Heart left ventricle (tissue), 16 donors: ENCODE measurements at places on chromosomes 1 and 21.

DNA sequence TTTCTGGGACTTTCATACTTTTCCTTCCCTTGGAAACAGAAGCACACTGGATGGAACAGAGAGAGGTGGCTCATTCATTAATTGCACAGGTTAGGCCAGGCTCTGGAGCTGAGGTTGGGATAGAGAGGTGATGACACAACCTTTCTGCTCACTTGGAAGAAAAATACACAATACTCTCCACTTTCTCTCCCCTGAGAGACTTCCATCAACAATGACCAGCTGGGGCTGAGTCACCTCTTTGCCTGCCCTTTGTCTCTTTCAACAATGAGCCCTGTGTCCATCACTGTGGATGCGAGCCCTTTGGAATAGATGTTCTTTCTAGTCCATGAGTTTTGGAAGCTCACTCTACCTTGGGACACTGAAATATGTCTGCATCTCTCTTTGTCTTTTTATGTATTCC is 43.1 kb downstream of the ATP2B4 start:
- peak; percentile 35 for DNase-seq
- H3K4me1 ChIP-seq, result peaks cover 27% of the 10 kb centered on the region
- H3K27ac ChIP-seq, result no peak overlapping the region
- H3K4me3 ChIP-seq, result no peak overlapping the region
- H3K36me3 ChIP-seq, result peaks cover 13% of the 10 kb centered on the region
- H3K27me3 ChIP-seq, result no peaks in the 10 kb centered on the region

DNA sequence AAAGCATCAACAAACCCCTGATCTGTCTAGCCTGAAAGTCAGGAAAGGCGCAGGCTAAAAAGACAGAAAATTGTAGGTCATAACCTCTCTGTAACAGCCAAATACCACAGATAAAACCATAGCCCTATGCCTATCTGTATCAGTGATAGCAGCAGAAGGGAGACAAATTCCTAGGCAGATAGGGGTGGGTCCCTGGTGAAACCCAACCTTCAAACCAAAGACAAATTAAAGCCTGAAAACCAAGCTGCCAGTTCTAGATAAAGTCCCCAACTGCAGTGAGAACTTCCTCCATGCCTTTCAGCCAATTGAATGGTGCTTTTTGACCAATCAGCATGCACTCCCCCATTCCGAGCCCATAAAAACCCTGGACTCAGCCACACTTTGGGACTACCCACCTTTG is 115.3 kb downstream of the NTPCR start:
- H3K27ac ChIP-seq, result no peak overlapping the region
- no peak for DNase-seq
- no peak overlapping the region for H3K4me3 ChIP-seq
- H3K4me1 ChIP-seq, result no peaks in the 10 kb centered on the region
- H3K36me3 ChIP-seq, result no peaks in the 10 kb centered on the region

- H3K4me1 ChIP-seq, result no peaks in the 10 kb centered on the region
- H3K4me3 ChIP-seq, result no peak overlapping the region
- DNase-seq, result no peak
- no peaks in the 10 kb centered on the region for H3K36me3 ChIP-seq
Measured at GRCh38 chr1:174700775-174701174, 253.0 kb downstream of the GPR52 start.

GRCh38 chr1:198734323-198735008 is 95.6 kb downstream of the PTPRC start:
- peaks cover 80% of the 10 kb centered on the region for H3K36me3 ChIP-seq
- H3K4me1 ChIP-seq, result no peaks in the 10 kb centered on the region
- no peak for DNase-seq
- no peak overlapping the region for H3K4me3 ChIP-seq
- no peak overlapping the region for H3K27ac ChIP-seq
